ENCODE measurements at places on chromosomes 2 and 18.

DNA sequence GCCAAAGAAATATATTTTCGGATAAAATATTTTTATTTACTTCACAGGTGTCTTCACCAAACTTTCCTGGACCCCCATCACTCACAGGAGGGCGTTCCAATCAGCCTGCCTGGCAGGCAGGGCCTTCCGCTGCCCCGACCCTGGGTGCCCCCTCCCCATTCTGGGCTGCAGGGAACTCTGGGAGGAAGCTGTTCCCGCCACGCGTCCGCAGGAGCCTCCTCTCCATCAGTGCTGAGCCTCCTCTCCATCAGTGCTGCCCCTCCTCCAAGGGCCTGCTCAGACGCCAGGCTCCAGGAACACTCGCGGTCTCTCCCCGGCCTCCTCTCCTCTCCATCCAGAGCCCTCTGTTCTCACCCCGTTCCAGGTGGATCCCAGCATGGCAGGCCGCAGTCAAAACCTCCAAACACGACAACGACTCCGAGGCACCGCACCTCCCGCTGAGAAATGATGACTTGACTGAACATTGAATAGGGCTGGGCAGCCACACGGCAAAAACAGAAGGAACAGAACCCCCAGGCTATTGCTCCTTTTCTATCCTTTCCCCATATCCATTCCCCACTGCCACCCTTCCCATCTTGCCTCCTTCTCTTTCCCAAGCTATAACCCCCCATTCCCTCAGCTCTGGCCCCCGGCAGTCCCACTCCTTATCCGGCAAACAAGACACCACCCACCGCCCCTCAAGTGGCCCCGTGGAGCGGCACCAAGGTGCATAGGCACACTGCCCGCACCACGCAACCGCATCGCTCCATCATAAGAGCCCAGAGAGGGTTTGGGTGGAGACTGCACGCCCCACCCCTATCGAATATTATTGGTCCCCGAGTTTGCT, 268.6 kb upstream of the RAB6C start:
- DNase-seq: no peak

DNA sequence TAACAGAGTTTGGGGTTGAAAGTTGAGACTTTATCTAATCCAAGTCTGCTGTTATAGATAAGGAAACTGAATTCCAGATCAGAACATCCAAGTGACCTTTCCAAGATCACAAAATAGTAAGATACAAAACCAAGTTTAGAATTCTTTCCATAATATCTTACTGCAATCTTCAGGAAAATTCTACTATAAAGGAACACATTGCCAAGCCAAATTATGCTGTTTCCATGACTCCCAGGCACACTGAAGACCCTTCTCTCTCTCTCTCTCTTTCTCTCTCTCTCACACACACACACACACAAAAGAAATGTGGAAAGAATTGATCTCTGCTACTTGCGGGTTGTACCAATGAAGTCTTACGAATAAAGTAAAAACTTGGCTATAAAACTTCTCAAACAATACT, 398.4 kb downstream of the METTL4 start:
- DNase-seq: no peak

DNA sequence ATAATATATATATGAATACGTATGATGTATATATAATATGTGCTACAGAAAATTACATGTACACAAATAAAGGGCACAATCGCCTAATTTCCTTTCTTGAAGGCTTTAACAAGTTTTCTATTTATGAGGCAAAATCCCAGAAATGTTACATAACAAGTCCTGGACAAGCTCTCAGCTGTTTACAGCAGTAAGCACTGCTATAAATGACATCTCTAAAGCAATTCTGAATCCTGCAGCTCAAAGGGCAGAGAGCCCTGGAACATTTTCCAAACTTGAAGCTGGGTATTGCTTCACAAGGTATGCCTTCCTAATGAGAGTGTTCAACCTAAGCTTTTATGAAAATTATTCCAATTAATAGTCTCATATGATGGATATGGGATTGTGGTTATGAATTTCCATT, 222.3 kb upstream of the GCFC2 start:
- DNase-seq: no peak

DNA sequence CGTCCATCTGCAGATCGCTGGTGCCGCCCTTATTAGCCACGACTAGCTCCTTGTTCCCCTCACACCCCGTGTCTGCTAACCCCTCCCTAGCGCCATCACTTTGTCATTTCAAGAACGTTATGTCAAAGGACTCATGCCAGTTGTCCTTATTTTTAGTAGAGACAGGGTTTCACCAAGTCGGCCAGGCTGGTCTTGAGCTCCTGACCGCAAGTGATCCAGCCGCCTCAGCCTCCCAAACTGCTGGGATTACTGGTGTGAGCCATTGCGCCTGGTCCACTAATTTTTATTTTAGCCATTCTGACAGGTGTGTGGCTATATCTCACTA, 138.9 kb upstream of the HDAC4 start:
- no peak for DNase-seq

DNA sequence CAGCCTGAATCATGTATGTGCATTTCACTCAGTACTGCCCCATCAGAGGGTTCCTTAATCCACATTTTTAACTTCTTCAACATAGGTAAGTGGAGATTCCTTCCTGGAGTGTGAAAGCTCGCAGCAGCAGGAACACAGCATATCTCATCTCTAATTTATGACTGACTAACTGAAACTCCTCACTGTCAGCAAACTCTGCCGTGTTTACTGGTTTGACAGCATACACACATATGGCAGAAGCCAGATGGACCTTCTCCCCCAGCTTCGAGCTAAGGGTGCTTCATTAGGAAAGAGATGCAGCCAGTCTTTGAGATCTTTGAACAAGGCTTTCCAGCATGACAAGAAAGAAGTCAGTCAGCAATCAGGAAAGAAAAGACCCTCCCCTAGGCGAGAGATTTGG, 200.3 kb upstream of the ACVR2A start:
- no peak for DNase-seq

DNA sequence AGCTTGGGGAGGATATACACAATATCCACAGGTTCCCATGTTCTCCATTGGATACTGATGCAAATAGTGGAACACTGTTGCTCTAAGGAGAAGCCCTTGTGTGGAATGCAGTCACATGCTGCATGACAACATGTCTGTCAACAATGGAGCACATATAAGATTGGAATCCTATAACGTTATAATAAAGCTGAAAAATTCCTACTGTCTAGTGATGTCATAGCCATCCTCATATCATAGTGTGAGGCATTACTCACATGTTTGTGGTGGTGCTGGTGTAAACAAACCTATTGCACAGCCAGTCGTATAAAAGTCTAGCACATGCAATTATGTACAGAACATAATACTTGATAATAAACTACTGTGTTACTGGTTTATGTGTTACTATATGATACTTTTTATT, 394.7 kb downstream of the FBXO15 start:
- no peak for DNase-seq

DNA sequence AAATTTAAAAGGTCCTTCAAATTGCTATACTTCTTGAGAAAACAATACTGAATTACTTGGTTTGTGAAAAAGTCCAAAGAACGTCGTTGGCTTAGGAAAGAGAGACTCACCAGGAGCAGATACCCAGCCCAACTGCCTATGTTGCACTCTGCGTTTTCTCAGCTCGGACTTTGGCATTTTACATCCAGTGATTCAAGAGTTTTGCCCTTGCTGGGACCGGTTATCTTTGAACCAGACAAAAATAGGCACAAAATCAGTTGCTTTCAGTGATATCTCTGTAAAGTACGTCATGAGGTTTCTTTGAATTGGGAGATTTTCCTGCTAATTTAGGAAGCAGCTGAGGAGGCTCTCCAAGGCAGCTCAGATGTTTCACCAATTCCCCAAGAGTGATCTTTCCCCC, 29.3 kb downstream of the FHOD3 start:
- no peak for DNase-seq

- DNase-seq: peak; percentile 70
These were observed 44.4 kb downstream of the PTPN2 start for GRCh38 chr18:12839526-12840196.

- no peak for DNase-seq
These were observed 265.1 kb downstream of the SH3BP4 start for GRCh38 chr2:235216901-235217300.

- no peak for DNase-seq
These were observed 106.0 kb upstream of the PKDCC start for GRCh38 chr2:41941831-41942230.

GRCh38 chr2:16243411-16243996, 303.2 kb downstream of the MYCN start:
- no peak for DNase-seq

- peak; percentile 62 for DNase-seq
These were observed 18.8 kb upstream of the MREG start for GRCh38 chr2:216031960-216032689.

GRCh38 chr2:11562011-11562410, 28.2 kb downstream of the GREB1 start:
- no peak for DNase-seq

GRCh38 chr2:53701221-53701620, 66.4 kb upstream of the CHAC2 start:
- DNase-seq: no peak

- no peak for DNase-seq
These were observed 133.1 kb upstream of the SEC11C start for GRCh38 chr18:59006461-59007067.

DNA sequence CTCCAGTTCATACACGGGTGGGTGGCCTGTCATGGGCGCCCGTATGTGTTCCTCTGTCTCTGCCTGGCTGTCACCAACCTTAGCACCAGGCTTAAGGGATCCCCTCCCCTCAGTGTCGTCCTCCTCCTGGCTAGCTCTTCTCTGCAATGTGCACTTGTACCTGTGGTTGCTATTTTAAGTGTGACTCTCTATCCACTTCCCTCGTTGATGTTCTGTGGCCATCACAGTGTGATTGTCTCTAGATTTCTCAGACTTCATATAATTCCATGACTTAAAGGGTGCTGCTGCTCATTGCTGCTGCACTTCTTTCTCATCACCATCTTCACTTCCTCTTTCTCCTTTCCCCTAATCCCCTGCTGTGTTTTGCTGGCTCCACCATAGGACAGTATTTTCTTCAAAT, 143.4 kb downstream of the EML6 start:
- DNase-seq: peak; percentile 33

DNA sequence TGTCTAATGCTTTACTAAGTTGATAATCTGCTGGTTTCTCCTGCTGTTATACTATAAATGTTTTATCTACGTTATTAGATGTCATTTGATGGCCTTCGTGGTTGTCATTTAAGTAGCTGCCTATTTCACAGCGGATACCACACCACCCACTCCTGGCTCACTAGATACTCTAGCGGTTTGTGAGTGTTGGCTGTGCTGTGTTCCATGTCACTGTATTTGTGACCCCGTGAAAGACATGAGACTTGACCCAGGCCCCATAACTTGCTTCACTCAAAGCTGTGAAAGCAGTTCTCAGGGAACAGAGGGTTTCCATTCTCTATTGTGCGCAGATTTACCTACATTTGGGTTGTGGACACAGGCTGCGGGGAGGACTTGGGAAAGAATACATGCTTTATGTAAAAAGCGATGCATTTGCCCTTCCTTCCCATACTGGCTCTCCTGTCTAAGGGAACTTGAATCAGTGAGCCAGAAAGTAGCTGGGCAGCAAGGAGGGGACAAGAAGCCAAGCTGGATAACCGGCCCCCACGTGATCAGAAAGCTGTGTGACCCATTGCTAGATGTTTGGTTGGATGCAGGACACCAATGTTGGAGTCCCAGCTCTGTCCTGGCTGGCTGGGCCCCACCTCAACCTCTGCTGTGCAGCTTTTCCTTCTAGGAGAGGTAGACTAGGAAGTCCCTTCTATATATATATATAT, 52.2 kb downstream of the PLB1 start:
- DNase-seq: no peak

GRCh38 chr2:124810132-124810531, 785.0 kb downstream of the CNTNAP5 start:
- DNase-seq: no peak

DNA sequence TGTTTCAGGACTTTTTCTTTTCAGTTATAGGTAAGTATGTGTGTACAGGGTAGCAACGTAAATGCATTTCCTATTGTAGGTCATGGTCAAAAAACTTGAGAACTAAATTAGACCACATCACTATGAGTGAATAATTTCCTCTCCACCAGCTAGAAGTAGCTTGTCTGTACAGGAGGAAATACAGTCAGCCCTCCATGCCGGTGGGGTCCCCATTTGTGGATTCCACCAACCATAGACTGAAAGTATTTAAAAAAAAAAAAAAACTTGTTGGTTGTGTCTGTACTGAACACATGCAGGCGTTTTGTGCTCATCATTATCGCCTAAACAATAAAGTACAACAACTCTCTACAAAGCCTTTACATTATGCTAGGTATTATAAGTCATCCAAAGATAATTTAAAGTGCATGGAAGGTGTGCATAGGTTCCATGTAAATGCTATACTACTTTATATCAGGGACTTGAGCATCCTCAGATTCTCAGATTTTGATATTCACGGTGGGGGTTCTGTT, 94.2 kb upstream of the NDUFV2 start:
- no peak for DNase-seq

DNA sequence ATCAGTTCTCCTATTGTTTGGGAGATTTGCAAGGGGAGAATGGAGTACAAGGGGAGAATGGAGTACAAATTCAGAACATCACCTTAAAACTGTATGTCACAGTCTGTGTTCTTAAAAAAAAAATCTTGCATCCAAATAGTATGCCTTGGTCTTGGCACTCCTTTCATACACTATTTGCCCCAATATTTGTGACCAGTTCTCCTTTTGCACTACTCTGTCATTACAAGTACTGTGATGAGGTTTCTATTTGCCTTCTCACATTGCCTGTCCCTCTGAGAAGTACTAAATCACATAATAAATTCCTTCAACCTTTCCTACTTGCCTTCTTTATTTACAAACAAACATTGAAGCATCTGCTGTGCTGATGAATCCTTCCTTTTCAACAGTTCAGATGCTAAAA, 36.0 kb upstream of the NCK2 start:
- no peak for DNase-seq

DNA sequence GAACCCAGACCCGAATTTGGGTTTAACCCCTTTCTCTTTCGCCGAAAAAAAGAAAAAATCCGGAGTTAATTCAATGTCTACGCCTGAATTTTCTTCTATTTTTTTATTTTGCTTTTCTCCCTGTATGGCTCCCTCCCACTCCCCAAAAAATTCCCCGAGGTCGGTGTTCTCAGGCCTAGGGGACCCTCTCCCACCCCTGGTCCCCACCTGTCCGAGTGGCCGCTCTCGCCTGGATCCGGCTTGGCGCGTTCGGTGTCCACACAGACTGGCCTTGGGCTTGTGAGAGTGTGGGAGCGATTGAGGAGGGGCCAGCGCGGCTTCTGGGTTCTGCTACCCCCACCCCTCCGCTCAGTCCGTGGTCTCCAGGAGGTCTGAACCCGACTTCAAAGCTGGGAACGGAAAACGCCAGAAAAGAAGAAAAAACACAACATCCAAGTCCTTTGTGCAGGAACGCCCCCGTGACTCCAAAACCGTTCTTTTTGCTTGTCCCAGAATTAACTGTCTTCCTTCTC, 5.7 kb upstream of the EN1 start:
- peak; percentile 34 for DNase-seq

GRCh38 chr2:184472481-184472880, 125.8 kb upstream of the ZNF804A start:
- no peak for DNase-seq

Data from GM13977 (cell line).